ENCODE measurements at places on chromosomes 7 and 10.

DNA sequence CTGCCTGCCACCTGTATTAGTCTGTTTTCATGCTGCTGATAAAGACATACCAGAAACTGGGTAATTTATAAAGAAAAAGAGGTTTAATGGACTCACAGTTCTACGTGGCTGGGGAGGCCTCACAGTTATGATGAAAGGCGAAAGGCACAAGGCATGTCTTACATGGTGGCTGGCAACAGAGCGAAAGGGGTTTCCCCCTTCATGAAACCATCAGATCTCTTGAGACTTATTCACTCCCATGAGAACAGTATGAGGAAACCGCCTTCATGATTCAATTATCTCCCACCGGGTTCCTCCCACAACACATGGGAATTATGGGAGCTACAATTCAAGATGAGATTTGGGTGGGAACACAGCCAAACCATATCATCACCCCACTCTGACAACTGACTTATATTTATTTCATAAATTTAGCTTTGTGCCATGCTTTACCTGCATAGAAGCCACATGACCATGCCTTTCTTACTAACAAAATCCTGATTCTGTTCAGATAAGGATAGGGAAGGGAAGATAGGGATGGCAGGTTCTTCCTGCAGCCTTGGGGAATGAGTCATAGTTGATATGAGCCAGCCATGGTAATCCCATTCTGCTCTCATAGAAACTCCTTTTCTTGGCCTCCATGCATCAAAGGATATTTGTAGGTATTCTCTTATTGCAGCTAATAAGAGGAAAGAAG, 191.3 kb upstream of the AGK start:
- DNase-seq = no peak

DNA sequence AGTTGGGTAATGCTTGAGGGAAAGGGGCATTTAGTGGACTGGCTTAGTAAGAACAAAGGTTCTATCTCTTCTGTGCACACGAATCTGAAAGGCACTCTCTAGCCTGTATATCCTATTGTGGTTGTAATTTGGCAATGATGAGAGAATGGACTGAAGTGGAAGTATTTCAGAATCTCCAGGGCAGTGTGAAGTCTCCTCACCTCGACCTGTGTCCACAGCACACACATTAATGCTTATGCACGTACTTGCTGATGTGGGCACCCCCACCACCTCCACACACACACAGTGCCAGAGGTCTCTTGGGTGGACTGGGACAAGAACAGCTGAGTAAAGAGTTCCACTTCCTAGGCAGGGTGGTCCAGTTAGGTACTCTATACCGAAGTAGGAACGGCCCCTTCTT, 6.9 kb downstream of the SMC3 start:
- no peak for DNase-seq

DNA sequence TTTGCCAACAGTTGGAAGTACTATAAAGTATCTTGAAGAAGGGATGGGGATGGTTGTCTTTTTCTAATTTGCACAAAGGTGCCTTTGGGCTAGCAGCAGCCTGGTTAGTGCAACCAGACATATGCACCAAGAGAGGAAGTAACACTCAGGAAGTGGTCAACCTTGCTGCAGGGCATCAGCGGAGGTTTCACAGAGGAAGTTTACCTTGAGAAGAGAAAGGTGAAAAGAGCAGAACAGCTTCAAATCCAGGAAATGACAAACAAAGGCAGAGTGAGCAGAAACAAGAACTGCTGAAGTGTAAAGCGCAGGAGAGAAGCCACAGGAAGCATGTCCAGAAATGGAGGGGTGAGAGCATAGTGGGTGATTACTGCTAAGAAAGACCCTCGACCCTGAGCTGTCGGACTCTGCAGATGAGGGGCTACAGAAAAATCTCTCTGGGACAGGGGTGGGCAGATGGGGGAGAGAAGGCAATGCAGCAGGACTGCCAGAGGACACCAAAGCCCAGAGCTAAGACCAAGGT, 66.9 kb downstream of the STK17A start:
- no peak for DNase-seq

- DNase-seq = no peak
These were observed 44.8 kb downstream of the TMEM209 start for GRCh38 chr7:130160455-130160854.

DNA sequence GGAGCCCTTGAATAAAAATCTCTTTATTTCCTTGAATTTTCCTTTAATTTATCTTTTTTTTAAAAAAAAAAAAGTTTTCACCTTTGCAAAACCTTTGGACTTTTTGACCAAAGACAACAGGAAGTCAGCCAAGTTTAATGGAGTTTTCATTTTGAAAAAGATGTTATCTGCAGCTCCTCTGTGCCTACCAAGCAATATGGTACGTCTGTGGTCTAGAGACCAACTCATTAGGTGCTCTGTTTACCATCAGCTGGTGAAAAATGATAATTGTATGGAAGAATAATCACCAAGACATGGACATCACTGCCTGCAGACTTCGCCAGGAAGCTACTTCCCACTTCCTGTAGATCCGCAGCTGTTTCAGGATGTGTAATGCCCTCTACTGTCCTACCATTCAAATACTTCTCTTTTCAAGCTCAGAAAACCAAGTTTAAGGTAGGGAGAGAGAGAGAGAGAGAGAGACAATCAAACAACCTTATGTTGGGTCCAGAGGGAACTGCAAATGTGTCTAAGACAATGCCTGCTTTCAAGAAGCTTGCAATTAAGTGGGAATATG, 18.7 kb downstream of the PLXNA4 start:
- DNase-seq = no peak

DNA sequence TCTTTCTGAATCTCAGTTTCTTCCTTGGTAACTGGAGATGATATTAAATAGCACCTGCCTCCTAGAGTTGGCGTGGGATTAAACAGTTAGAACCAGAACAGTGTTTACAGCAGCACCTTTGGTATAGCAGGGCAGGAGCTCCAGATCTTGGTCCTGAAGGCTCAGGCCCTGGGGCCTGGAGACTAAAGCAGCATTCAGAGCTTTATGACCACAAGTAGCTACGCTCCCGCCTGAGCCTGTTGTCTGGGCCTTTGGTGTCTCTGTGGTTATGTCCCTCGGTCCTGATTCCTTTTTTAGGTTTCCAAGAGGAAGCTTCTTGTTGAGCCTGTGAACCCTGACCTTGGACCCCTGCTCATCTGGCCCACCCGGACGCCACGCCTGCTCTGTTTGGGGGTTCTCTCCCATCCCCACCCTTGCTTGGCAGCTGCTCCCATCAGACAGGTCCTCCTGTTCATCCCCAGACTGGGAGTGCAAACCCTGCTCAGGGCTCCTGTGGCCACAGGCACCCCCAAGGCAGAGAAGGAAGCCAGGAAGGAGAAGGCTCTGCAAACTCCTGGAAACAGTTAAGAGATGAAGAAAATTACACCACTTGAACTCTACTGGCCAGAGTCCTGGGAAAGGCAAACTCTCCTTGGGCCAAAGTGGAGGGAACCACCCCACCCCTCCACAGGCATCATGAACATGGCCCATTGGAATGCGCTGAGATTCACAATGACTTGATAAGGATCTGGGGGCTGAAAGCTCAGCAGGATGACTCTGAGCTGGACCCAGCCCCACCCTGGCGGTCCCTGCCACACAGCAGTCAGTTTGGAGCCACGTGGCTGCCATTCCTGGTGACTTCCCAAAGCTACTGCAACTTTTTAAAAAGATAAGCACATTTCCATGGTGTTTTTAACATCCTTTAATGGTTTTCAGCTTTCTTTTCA, 50.1 kb upstream of the TMEM72 start:
- DNase-seq = peak; percentile 80

DNA sequence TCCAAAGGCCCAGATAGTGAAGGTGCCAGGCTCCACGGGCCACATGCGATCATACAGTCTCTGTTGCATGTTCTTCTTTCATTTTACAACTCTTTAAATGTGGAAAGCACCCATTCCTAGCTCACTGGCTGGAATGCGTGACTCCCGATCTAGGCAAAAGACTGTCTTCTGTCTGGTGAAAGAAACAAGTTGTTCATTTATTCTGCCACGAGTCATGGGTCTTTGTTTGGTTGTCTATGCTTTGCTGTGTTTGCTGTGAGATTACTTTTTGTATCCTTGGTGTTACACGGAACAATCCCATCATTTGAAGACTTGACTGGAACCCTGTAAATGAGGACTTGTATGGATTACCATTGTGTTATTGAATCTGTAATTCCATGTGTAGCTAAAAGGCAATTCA, 41.9 kb downstream of the NPVF start:
- DNase-seq = no peak

DNA sequence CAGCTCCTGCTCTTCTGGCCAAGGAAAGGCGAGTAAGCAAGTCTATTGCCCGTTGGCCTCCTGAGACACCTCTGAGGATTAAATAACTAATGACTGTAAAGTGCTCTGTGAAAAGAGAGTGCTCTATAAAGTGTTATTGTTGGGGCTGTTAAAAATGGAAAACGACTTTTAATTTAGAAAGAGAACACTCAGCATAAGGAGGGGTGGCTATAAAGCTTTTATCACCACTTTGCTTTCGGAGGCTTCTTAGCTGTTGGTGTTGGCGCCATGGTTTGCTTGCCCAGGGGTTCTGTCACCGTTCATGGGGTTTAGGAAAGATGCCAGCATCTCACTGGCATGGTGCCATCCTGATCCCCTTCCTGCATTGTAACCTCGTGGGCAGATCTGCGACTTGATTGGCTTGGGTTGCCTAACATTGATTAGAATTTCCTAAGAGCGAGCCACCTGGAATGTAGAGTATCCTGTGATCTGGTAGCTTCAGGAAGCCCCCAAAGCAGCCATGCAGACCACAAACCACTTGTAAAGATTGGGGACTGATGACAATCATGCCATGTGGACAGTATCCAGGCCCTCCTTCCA, 509.9 kb downstream of the LRMDA start:
- no peak for DNase-seq

- DNase-seq = peak; percentile 86
These were observed 11.7 kb downstream of the CPA5 start for GRCh38 chr7:130356121-130356875.

- DNase-seq = no peak
These were observed 73.5 kb downstream of the TBXAS1 start for GRCh38 chr7:139902436-139903102.

DNA sequence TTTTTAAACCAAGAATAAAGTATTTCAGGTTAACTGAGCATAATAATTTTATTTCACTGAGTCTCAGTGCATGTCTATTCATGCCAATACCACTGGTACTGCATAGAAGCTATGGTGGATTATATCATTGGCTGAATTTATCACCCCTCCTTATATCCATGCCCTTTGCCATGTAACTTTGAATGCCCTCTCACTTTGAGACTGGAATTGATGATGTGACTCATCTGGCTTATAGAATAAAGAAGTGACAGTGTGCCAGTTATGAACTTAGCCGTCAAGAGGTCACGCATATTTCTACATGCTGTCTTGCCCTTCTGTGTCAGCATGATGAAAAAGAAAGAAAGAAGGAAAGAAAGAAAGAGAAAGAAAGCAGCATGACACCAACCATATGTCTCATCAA, 20.7 kb upstream of the ABLIM1 start:
- DNase-seq = no peak

DNA sequence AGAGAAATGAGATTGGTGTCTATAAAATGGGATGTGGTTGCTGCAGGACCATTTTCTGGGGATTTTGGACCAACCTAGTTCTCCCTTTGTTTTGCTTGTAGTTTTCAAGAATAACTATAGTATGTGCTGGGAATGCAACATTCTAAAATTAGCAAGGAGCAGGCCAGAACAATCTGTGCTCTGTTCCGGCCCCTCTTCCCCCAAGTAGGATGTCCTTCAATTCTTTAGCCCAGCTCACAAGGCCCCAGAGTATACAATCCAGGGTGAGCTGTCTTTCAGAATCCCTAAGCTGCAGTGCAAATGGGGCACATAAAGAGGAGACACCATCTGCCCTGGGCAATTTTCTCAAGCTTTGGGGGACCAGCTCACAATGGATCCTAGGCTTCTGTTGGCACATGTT, 809.1 kb downstream of the TNS3 start:
- no peak for DNase-seq

GRCh38 chr7:10779465-10780399, 193.9 kb upstream of the PHF14 start:
- no peak for DNase-seq

- no peak for DNase-seq
These were observed 28.1 kb upstream of the NEUROD6 start for GRCh38 chr7:31368620-31369019.

DNA sequence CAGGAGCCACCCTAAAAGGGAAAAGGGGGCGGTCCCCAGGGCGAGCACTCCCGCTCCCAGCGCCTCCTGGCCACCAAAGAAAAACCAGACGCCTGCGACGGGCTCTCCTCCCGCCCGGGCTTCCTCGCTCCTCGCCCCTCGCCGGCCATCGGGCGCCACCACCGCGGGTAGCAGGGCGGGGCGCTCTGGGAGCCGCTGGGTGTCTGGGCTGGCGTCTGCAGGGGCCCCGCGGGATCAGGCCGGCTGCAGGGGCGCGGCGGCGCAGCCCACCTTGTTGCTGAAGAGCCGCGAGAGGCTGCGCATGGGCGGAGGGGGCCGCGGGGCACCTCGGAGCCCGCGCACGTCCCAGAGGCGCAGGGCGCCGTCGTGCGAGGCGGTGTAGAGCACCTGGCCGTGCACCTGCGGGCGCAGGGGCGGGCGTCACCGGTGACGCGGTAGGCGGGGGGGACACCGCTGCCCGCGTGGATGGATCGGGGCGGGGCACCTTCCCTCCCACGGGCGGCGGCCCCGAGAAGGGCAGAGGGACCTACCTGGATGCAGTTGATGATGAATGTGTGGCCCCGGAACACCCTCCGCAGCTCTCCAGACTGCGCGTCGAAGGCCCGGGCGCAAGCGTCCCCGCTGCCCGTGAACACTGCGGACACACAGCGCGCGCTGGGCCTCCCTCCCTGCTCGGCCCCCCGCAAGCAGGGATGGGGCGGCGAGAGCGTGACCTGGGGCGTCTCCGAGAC, 28.3 kb downstream of the WDR86 start:
- no peak for DNase-seq

DNA sequence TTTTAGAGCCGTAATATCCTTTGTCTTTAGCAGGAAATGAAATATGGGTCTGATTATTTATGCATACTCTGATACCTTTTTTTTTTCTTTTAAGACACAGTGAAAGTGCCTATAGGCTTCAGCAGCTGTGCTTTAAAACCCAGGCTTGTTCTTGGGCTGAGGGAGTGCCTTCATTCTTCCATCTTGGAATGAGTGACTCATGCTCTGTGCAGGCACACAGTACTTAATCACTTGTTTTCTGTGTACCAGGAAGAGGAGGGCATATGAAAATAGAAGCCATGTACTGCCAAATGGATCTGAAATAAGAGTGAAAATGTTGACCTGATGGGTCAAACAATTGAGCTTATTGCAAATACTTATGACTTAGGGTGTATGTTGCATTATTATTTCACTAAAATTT, 12.0 kb downstream of the INPP5F start:
- DNase-seq = peak; percentile 40

GRCh38 chr7:22791204-22792158, 31.2 kb downstream of the TOMM7 start:
- DNase-seq = no peak

DNA sequence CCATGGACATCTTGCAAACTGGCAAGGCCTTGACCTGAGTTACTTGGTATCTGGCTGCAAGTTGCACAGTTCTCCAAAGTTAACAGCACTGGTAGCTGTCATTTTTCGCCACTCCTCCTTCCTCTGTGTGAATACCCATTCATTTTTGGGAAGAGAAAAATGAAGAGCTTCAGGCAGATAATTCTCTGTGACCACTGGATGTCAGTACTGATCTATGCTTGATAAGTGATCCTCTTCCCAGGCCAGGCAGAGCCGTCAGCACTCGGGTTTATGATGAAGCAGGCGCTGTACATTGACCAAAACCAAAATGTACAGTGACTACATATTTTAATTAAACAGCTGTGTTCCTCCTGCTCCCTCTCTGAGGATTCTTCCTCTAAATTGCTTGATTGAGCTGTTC, 55.9 kb upstream of the PDZD8 start:
- no peak for DNase-seq

All from AG09309 (cell line).